Forelimb muscle (tissue), 1 donor: ENCODE measurements at places on chromosomes 3 and 15.
A peak's percentile ranks its signal among the peaks of the same experiment; 100 is the strongest.

DNA sequence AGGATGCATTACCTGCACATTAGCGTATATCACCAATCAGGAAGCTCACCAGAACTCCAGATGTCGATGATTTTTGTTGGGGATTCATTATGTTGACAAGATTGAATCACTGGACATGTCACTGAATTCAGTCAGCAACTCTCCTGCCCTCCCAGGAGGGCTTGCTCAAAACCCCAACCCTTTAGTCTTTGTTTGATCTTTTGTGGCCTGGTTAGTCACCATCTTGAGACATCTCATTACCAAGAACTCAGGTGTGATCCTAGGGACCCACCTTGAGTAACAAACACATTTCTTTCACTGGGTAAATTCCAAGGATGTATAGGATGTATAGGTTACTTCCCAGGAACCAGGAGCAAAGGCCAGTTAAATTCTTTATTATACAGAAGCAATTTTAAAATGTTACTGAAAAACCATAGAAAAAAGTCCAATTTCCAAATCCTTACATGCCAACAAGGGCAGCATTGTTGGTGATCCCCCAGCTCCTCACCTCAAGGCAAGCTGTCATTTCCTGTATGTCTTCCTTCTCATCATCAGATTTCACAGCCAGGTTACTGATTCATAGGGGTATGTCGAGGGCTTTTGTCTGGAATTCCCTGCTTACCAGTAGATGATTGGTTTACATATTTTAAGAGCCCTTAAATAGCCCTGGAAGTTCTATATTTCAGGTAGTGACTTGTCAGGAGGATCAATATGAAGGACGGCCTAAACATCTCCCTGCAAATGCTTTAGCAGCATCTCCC, 11.7 kb downstream of the SNRPN start:
- no peak for DNase-seq

DNA sequence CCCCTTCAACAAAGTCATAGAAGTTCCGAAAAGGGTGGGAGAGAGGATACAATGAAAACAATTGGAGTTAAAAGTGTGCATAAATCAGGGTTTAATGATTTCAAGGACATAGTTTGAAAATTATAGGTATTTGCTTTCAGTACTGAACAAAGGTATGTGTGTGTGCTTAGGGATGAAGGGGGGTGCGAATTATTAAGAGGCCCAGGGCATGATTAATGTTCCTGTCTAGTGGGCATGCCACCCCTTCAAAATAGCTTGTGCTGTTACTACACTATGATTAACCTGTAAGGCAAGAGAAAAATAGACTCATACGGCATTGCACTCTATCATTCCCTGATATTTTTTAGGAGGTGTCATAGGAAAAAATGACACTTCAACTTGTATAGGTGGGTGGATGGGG, 731.6 kb downstream of the NAALADL2 start:
- no peak for DNase-seq

- DNase-seq: no peak
Measured at GRCh38 chr15:41819455-41820050, 8.3 kb upstream of the JMJD7 start.

DNA sequence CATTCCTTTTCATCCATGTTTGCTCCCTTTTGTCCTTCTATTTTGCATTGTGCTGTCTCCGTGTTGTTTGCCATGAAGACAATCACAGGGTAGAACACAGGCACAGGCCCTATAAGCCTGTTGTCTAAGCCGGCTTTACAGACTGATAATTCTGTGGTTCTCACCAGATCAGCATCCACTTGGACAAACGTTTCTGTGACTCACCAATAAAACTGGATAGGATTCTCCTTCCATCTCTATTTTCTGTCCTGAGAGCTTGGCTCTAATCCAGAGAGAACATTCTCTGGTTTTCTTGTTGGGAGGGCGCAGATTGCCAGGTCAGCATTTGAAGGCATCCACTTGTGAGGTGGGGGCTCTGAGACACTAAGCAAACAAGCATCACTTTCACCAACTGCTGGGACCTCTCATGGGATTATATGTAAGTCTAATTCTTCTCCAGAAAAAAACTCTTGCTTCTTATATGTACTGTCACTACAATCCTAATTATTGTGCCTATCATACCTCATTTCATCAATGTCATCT, 101.6 kb downstream of the ERC2 start:
- no peak for DNase-seq

- DNase-seq: no peak
Measured at GRCh38 chr15:45674677-45675076, 39.8 kb downstream of the SQOR start.

DNA sequence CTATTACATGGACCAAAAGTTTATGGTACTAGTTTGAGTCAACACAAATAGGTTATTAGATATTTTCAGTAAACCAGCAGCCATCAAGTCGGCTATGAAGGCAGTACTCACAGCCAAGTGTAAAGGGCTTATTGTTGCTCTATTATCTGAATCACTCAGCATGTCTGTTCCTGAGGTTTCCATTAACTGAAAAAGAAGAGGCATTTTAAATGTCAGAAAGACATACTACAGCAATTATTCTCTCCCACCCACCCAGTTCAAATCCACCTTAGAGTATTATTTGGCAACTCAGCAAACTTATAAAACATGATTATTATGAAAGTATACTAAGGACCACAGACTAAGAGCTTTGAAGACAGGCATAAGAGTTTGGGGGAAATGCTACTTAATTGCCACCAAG, 93.1 kb downstream of the BTD start:
- DNase-seq: no peak

GRCh38 chr3:71514621-71515020, 68.9 kb downstream of the FOXP1 start:
- no peak for DNase-seq

DNA sequence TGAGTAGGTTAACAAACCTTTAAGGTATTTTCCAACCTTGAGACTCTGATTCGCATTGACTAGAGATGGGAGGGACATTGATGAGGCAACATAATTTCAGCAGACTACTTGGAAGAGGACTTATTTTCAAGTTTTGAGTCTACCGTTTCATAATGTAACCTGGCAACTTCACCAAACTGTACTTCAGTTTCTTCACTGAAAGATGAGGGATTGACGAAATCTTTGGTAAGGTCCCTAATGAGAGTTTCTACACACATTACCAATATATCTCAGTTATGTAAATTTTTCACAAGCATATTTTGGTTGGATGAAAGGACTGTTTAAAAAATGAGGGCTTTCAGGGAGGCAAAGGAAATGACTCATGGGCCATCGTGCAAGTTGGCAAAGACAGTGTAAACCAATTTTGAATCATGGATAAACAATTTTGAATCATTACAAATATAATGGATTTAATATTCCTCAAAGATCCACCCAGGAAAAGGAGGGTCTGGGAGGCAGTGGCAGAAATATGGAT, 28.7 kb upstream of the SEMA6D start:
- no peak for DNase-seq

DNA sequence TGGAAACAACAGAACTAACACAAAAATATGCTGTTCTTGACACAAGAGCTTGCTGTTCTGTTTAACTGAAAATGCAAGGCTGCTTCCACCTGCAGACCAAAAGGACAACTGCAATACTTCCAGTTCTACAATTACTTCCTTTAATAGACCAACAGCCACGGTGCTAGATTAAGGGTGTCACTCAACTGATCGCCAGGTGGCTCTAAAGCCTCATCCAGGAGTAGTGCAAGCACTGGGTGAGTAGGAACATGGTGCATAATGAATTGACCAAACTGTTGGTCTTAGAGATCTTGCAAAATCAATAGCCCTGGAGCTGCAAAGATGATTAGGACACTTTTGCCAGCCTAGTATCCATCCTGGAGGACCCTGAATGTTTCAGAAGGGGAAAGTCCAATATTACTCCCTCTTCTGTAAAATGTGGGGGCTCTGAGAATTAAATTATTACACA, 3.6 kb upstream of the CLDN16 start:
- no peak for DNase-seq

- no peak for DNase-seq
Measured at GRCh38 chr3:56630966-56631365, 52.1 kb downstream of the TASOR start.

- DNase-seq: no peak
Measured at GRCh38 chr3:32910954-32911353, 40.5 kb upstream of the CCR4 start.

- no peak for DNase-seq
Measured at GRCh38 chr3:45790596-45790995, 5.7 kb downstream of the SLC6A20 start.

GRCh38 chr3:32815841-32816438, 1.9 kb upstream of the TRIM71 start:
- no peak for DNase-seq

DNA sequence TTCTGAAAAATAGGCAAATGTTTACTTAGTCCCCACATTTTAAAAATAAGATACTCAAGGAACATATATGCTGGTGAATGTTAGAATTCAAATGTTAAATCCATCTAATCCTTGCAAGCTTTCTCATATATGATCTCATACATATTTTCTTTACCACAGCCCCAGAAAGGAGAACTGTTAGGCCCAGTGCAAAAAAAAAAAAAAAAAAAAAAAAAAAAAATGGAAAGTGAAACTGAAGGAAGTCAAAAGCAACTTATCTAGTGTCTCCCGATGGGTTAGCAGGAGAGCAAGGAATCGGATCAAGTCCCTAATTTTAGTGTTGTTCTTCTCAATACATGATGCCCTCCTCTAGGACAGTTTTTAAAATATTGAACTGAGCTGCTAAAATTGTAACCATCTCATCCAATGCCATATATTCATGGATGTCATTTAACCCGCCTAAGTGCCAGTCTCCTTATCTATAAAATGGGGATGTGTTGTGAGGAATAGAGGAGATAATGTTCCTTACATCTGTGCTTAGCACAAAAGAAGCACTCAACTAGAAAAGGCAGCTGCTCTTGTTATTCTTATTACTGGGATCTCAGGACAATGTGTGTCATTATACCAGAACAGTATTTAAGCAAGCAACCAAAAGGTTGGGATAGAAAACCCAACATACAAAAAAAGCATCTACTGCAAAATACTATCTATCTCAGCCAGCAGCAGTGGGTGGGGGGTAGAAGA, 279.7 kb downstream of the MAGI1 start:
- no peak for DNase-seq

DNA sequence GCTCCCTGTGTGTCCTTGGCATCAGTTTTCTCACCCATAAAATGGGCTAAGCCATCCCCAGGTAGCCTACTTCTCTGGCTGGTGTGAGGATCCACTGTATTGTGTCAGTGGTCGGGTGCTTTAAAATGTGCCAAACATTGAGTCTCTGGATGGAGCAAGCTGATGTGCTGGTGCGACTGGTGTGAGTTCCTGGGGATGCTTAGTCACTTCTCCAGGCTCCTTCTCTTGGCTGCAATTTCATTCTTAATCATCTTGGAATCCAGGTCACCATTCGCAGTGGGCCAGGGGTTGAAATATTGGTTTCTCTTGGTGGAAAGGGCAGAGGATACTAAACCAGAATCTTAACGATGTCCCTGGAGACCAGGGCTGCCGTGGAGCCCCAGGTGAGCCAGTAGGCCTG, 29.3 kb downstream of the SCN5A start:
- DNase-seq: no peak

DNA sequence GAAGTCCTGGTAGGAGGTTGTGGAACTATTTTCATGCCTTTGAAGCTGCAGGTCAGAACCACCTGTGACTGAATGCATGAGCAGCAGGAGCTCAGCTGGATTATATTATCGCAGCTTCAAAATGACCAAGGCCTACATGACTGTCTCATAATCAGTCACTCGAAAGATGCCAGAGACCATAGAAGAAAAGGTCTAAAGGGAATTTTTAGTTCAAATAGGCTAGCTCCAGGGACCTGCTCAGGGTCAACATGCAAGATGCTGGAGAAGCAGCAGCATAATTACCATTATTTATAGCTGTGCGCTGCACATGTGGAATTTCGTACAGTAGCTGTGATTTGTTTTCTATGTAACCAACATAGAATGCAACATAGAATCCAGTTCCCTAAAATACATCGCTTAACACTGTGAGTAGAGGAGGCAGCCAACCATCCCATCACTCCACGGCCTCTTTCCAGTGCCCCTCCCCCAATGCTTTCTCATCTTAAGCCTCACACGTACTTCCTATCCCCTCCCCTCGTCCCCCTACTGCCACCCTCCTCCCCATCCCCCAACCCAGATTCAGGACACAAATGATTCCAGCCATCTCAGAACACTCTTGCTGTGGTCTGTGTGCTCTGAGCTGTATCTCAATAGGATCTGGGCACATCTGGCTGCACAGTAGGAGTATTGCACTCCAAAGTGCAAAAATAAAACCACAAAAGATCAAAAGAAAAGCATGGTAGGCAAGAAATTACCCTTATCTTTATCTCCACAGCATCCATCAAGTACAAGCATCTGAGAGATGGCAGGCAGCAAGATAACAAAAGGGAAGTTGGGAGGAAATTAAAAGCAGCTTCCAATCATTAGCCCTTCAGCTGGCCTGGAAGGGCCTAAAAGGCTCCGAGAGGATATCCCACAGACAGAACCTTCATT, 352.8 kb upstream of the SEMA6D start:
- no peak for DNase-seq

- no peak for DNase-seq
Measured at GRCh38 chr15:96023081-96023480, 307.4 kb upstream of the NR2F2 start.

DNA sequence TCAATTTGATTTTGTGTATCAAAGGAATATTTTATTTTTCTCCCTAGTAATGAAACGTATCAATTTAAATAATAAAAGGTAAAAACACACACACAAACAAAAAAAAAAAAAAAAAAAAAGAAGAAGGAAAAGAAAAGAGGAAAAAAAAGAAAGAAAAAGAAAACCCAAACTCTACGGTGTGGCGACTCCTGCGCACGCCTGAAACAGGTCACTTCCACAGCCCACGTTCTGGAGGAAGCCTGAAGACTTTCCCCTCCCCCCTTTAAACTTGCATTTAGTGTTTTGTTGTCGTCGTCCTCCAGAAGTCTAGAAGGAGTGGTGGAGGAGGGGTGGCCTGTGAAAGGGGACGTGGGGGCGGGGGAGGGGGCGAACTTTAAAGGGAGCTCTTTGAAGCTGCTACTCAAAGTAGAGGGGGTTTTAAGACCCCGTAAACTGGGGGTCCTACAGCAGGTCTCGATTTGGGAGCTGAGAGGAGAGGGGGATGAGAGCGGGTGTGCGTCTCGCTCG, 2.3 kb upstream of the TLE3 start:
- DNase-seq: no peak

DNA sequence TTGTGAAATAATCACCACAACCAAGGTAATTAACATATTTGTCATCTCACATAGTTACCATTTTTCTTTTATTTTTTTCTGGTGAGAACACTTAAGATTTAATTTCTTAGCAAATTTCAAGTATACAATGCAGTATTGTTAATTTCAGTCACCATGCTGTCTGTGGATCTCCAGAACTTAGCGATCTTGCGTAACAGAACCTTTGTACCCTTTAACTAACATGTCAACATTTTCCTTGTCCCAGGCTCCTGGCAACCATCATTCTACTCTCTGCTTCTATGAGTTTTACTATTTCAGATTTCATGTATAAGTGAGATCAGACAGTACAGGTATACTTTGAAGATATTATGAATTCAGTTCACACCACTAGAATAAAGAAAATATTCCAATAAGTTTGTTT, 154.4 kb downstream of the KCNAB1 start:
- no peak for DNase-seq

- DNase-seq: no peak
Measured at GRCh38 chr3:142889212-142890014, 530 bp upstream of the PCOLCE2 start.

GRCh38 chr3:172332256-172333041, 115.8 kb downstream of the GHSR start:
- peak; percentile 50 for DNase-seq

GRCh38 chr15:68312701-68313204, 35.2 kb downstream of the FEM1B start:
- DNase-seq: no peak

GRCh38 chr3:115399750-115400149, 223.6 kb upstream of the GAP43 start:
- DNase-seq: no peak
